ENCODE measurements at places on chromosomes 1 and 21.

DNA sequence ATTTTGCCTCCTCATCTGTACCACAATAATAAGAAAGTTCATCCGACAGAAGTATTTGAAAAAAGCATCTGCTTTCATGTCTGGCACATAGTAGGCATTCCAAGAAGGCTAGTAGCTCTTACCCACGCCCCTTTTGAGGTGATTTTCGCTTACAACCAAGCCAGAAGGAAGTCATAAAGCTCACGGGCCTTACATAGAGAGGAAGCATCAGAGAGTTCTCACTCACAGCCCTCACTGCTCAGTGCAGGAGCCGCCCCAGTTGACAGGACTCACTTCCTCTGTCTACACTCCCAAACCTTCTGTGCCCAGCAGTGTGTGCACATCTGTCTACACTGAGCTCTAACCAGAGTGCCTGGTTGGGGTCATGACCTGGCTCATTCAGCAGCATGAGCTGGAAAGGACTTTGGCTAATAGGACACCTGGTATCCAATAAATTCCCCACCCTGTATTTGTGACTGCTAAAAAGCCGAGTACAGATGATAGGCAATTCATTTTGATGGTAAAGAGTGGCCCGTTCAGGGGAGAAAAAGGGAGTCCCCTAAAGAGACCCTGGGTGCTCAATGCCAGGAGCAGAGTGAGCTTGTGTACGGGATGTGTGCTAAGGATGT lies 36.8 kb upstream of the DUSP10 start:
- peak; percentile 52 for DNase-seq

DNA sequence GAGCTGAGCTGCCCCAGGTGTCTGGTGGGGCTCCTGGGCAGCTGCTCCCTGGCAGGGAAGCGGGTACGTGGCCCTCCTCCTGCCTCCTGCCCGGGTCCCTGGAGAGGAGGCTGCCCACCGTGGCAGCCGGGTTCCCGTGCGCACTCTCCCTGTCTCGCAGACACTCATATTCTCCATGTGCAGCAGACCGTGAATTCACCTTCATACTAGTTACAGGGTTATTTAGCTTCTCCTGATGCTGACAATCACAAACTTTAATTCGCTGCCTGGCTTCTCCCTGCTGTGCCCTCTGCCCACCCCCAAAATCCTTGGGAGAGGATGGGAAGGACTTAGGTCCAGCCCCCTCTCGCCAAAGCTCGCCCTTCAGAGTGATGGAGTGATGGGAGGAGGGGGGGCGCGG lies 95.3 kb downstream of the CASZ1 start:
- DNase-seq, result no peak

DNA sequence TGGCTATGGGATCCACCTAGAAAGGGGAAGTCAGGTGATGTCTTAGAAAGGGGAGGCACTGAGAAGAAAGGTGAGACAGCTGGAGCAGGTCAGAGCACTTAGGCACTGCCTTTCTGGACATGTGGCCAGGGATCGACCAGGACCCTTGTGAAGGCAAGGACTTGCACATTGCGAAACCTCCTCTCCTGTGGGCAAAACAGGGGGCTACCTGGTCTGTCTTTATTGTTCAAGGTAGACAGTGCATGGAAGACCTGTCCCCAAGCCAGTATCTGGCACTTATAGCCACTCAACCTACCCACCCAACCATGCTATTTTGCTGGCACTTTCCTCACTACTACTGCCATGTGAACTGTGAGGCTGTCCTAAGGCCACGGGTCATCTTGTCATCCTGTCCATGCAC lies 67.2 kb downstream of the NAV1 start:
- DNase-seq, result no peak

GRCh38 chr1:181033128-181033798 lies 520 bp upstream of the MR1 start:
- DNase-seq, result peak; percentile 37

- DNase-seq, result no peak
These were observed 254.8 kb upstream of the GREM2 start for GRCh38 chr1:240866724-240867123.

- DNase-seq, result no peak
These were observed 2.8 kb downstream of the SRSF10 start for GRCh38 chr1:23977187-23977853.

DNA sequence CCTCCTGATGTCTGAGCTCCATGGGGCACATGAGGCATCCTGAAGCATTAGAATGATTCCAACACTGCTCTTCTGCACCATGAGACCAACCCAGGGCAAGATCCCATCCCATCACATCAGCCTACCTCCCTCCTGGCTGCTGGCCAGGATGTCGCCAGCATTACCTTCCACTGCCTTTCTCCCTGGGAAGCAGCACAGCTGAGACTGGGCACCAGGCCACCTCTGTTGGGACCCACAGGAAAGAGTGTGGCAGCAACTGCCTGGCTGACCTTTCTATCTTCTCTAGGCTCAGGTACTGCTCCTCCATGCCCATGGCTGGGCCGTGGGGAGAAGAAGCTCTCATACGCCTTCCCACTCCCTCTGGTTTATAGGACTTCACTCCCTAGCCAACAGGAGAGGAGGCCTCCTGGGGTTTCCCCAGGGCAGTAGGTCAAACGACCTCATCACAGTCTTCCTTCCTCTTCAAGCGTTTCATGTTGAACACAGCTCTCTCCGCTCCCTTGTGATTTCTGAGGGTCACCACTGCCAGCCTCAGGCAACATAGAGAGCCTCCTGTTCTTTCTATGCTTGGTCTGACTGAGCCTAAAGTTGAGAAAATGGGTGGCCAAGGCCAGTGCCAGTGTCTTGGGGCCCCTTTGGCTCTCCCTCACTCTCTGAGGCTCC lies 11.1 kb upstream of the RASSF5 start:
- no peak for DNase-seq

GRCh38 chr1:117664314-117664713 lies 58.5 kb downstream of the TENT5C start:
- peak; percentile 43 for DNase-seq

DNA sequence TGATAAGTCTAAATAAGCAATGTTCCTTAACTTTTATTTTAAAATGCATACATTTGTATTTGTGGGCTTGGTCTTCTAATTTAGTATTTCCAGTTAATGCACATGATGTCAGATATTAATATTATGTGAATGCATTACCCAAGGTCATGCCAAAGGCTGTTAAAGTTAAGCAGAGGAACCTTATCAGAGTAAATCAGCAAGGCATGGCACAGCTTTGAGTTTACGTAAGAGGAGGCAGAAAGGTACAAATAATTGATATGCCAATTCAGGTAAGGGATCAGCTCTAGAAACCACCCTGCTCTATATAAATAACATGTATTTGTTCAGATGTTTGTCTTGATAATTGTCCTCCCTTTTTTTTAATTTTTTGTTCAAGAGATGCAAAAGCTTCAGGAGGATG lies 64.5 kb upstream of the CHRM3 start:
- no peak for DNase-seq

DNA sequence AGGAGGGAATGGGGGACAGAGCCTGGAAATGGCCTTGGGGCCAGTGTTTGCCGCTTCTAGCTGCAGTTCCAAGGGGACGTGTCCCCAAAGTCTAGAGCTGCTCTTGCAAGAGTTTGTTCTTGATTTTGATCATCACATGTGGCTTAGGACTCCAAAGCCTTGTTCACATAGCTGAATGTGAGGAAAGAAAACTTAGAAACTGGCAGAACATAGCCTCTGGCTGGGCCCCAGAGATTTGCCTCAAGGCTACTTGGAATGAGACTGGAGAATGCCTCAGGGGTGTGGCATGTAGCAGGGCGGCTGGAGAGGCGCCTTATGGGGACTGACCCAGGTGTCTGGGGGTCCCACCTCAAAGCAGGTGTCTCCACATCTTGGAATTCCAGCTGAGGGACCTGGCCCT lies 2.3 kb downstream of the PDXK start:
- DNase-seq, result no peak

DNA sequence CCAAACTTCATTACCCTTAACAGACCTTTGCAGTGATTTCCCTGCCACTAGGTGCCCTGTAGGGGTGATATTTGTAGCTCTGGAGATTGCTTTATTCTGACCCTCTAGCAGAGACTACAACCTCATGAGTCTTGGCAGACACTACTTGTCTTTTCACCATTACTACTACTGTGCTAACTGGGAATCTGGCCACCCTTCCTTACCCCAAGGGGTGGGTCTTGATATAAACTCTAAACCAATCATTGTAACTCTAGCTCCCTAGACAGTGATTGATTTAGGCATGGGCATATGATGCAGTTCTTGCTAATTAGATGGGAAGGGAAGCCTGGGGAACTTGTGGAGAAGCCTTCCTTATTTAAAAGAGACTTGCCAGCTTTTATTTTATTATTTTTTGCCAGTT lies 3.9 kb downstream of the KPNA6 start:
- no peak for DNase-seq

- DNase-seq, result no peak
These were observed 174.8 kb downstream of the TNFSF18 start for GRCh38 chr1:172875892-172876291.

DNA sequence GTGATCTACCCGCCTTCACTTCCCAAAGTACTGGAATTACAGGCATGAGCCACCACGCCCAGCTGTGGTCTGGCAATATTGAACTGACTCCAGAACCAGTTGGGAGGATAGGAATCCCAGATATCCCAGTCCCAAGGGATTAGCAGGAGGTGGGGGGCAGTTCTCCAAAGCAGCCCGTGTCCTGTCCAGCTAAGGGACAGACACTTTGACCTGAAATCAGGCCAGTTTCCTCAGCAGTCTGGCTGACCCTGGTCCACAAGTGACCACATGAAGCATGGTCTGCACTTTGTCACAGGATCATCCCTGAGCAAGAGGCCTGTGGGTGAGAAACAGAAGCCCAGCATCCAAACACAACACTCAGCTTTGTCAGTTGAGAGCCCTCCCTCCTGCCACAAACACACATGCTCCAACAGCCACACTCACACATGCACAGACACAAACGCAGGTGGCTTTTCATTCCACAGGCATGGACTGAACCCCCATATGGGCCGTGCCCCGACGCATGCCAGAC lies 2.7 kb upstream of the FDPS start:
- no peak for DNase-seq

GRCh38 chr1:32250893-32251716 lies at the start of gene LCK:
TSS of gene LCK (plus strand) at chr1:32251265. CDS start at chr1:32274330, 23,065 bp downstream.
- peak; percentile 83 for DNase-seq

- DNase-seq, result peak; percentile 60
These were observed 2.9 kb downstream of the LMO4 start for GRCh38 chr1:87331365-87332241.

DNA sequence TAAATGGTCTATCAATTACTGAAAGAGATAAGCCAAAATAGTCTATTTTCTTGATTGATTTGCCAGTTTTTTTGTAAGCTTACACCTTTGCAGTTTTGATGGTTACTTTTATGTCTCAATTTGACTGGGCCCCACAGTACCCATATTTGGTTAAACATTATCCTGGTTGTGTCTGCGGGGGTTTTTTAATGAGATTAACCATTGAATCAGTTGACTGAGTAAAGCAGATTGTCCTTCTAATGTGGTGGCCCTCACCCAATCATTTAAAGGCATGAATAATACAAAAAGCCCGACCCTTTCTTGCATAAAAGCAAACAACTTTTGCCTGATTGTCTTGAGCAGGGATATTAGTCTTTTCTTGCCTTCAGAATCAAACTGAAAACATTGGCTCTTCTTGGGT lies 650.0 kb upstream of the RGS18 start:
- no peak for DNase-seq

DNA sequence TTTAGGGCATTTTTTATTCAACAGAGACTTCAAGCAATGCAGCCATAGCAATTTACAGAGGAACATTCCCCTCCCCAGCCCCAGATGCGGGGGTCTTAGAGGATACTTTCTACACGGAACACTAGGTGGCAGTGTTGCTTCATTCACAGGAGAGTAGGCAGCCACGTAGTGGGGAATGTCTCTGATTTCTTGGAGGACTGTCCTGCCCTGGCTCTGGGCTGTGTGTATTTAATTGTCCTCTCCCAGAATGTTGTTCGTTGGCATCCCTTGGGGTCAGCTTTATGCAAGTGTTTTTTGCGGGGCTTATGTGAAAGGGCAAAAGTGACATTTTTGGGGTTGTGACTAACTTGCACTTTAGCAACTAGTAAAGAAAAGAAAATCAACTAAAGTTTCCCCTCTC lies 96.9 kb downstream of the PAPPA2 start:
- DNase-seq, result peak; percentile 19

GRCh38 chr1:53420341-53420740 lies 38.9 kb upstream of the DMRTB1 start:
- DNase-seq, result no peak

DNA sequence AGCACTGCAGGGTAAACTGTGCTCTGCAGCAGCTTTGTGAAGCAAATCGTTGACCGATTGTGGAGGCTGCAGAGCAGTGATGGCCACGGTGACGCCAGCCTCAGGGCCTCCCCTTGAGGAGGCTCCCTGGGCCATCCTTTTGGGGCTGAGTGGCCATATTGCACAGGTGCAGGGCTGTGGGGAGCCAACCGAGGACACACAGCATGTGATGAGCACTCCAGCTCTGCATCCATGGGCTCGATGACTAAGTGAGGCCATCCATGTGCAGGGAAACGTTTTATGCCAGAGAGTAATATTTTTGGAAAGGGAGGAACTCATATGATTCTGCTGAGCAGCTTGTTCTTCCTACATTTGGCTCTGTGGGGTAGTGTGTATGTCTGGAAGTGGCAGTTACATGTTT lies 24.6 kb downstream of the KCNK1 start:
- no peak for DNase-seq

DNA sequence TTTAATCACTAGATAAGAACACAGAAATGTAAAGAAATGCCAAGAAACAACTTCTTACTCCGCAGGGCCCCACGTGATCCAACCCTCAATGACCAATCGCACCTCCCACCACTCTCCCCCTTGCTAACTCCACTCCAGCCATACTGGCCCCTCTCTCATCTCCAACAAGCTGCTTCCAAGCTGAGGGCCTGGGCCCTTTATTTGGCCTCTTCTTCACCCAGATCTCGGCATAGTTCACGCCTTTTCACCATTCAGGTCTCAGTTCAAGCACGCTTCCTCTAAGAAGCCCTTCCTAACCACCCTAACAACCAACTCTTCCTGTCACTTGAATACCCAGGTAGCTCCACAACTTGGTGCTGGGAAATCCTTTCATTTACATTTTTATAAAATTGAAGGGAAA lies 110.7 kb downstream of the TGFBR3 start:
- DNase-seq, result no peak

DNA sequence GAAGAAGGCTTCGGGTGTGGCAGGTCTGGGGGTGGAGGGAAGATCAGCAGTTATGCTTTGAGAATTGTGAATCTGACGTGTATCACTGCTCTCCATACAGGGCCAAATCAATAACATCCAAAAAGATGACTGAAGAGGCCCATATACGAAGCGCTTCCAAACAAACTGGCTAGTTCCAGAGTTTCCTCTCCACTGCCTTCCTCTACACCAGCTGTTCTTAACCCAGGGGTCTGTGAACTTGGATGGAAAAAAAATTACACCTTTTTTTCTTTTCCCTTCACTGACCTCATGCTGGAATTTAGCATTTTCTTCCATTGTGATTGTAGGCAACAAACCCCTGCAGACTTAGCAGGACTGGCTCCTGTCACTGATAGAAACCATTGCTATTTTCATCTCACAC lies 77.1 kb upstream of the NBL1 start:
- no peak for DNase-seq

DNA sequence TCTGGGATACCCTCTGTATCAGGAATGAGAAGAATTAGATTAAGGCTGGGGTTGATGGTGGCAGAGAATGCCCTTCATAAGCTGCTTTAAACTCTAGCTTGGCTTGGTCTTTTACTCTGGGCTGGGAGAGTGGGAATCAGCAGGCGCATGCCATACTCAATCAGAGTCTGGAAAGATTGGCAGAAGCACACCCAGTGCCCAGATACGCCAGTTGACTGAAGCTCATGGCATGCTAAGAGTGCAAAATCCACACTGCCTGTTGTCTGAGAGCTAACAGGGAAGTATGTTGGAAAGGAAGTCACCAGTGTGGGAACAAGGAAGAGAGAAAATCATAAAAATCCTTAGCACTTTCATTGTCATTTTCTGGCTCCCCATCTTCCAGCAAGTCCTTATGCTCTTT lies 53.0 kb downstream of the HMCN1 start:
- no peak for DNase-seq

Data from stimulated activated naive CD8-positive, alpha-beta T cell treated with anti-CD3 and anti-CD28 coated beads, Interleukin-15, Interleukin-2, amounts not matched to agents 100 U/mL and 50 U/mL, for 24 hours (primary cell).